T follicular helper cell (primary cell): ENCODE measurements at places on chromosomes 16 and 17.

- no peak for DNase-seq
Observed at GRCh38 chr16:11587643-11588247, 1.0 kb upstream of the LITAF start.

GRCh38 chr17:73536700-73537605 lies 107.3 kb downstream of the SDK2 start:
- DNase-seq: no peak

- DNase-seq: no peak
Observed at GRCh38 chr16:27924411-27925118, 138.9 kb downstream of the GSG1L start.

- no peak for DNase-seq
Observed at GRCh38 chr17:27384261-27384701, 72.0 kb upstream of the KSR1 start.

DNA sequence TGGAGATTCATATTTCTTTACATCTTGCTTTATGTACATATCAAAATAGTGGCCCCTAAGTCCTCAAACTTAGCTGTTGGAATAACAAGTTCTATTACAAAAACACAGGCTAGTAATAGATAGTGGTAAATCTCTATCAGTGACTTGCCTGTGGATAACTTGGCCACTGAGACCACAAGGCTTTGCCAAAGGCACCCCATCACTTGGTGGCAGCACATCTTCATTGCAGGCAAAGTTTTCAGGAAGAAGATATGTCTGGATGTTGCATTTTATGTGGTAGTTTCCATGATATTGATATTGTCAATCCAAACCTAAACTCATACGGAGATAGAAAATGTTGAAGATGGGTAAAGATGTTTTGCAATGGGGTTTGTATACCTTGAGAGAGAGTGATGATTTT lies 58.5 kb downstream of the KNOP1 start:
- no peak for DNase-seq

DNA sequence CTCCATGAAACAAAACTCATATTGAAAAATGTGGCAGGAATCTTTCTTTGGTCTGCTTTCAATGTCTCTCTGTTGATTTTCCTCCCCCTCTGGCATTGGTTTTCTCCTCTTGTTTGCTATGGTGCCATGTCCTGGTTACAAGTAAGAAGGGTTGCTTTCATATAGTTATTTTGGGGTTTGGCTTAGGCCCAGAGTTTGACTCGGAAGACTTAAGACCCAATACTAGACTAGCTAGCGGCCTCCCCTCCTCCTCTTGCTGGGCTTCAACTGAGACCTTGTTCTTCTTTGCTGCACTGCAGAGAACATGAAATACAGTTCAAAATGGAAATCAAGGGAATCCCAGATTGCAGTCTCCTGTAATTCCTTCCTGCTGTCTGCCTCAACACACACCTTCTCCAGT lies 30.0 kb upstream of the CLEC18A start:
- no peak for DNase-seq

GRCh38 chr16:89925596-89926079 lies 2.5 kb downstream of the TUBB3 start:
- no peak for DNase-seq

- DNase-seq: no peak
Observed at GRCh38 chr16:24973809-24974461, 41.2 kb downstream of the ARHGAP17 start.

GRCh38 chr17:58516644-58517377 lies 2.4 kb upstream of the MTMR4 start:
- no peak for DNase-seq

GRCh38 chr17:81251094-81251708 lies 12.1 kb downstream of the NDUFAF8 start:
- DNase-seq: no peak

DNA sequence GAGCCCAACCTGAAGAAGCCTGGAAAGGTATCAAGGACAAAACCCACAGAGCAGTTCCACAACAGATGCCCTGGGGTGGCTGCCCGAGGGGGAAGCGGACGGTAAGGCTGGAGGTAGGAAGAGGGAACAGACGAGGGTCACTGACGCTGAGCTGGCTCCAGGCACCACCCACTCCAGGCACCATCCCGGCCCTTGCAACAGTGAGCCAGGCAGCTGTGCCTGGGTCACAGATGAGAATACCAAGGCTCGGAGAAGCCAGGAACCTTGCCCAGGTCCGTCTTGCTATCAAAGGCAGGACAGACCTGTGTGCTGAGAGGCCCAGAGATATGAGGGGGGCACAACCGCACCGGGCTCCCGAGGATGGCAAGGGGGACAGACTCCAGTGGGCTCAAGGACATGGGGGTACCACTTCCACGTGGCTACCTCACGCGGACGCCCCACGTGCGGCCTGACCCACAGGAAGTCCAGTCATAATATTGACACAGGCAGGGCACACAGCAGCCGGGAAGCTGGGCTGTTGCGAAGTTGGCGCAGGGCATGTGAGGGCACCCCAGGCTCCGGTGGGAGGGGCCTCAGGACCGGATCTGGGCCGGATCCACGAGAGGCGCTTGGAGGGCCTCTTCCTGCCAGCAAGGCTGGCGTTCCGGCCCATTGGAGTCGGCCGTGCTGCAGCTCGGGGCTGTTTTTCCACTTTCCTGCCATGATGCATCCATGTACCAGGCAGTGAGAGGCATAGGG lies 29.9 kb downstream of the PEMT start:
- DNase-seq: no peak

GRCh38 chr17:3796110-3796821 lies 4.7 kb downstream of the ITGAE start:
- no peak for DNase-seq

- DNase-seq: no peak
Observed at GRCh38 chr16:66306366-66307150, 59.9 kb upstream of the CDH5 start.

- DNase-seq: peak; percentile 11
Observed at GRCh38 chr17:19003543-19004420, 782 bp downstream of the FAM83G start.

DNA sequence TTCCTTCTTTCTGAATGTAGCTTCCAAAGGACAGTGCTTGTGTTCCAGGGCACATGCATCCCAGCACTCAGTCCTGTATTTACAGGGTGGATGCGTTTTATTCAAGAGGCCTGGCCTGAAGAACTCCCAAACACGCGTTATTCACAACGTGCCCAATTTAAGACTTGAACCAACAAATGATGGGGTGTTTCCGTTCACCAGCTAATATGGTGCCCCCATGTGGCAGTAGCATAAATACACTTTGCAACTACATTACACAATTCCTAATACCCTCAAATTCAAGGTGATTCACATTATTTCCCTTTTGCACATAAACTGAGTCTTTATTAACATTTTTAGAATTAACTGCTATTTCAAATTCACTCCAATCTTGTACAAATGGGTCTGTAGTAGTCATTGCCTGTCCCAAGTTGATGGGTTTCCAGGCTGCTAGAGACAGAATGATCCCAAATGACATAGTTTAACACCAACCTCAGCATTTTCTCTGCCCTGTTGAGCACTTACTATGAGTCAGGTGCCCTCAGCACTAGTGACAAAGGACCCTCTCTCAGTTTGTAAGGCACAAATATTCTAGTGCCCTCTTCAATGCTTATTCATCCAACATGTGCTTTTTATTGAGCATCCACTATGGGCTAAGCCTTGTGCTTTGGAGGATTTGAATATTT lies 26.9 kb downstream of the HSD17B2 start:
- DNase-seq: no peak

GRCh38 chr17:48641541-48642058 lies 15.4 kb upstream of the HOXB9 start:
- no peak for DNase-seq
